ENCODE measurements at places on chromosomes 1 and 21.
A peak's percentile ranks its signal among the peaks of the same experiment; 100 is the strongest.

DNA sequence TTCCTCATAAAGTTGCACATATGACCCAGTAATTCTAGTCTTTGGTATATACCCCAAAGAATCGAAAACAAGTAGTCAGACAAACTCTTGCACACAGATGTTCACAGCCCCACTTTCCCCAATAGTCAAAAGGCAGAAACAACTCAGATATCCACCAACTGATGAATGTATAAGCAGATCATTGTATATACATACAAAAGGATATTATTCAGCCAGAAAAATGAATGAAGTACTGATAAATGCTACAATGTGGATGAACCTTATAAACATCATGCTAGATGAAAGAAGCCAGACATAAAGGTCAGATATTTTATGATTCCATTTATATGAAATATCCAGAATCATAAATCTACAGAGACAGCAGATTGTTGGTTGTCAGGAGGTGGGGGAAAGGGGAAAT is 27.3 kb downstream of the SHCBP1L start:
- DNase-seq = no peak

DNA sequence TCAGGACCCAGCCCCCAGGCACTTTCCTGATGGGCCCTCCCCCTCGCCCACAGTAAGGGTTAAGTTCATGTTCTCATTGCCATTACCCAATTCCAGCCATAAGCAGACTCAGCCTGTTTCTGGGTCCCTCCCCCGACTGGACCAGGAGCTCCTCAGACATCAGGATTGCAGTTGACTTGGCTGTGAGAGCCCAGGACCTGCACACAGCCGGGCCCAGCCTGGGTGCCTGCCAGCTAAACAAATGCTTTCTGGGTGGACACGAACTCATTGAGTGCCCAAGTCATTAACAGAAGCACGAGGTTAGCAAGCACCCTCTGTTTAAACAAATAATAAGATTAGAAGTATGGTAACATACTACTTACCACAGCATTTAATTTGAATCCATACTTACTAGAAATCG is 147.9 kb upstream of the POU3F1 start:
- no peak for DNase-seq

GRCh38 chr1:36847186-36847585 is 187.1 kb downstream of the GRIK3 start:
- no peak for DNase-seq

- no peak for DNase-seq
Observed at GRCh38 chr1:91763252-91763651, 122.7 kb downstream of the TGFBR3 start.

- DNase-seq = peak; percentile 57
Observed at GRCh38 chr1:41811051-41811795, 107.5 kb downstream of the HIVEP3 start.

- no peak for DNase-seq
Observed at GRCh38 chr1:209646558-209646957, 5.7 kb downstream of the LAMB3 start.

DNA sequence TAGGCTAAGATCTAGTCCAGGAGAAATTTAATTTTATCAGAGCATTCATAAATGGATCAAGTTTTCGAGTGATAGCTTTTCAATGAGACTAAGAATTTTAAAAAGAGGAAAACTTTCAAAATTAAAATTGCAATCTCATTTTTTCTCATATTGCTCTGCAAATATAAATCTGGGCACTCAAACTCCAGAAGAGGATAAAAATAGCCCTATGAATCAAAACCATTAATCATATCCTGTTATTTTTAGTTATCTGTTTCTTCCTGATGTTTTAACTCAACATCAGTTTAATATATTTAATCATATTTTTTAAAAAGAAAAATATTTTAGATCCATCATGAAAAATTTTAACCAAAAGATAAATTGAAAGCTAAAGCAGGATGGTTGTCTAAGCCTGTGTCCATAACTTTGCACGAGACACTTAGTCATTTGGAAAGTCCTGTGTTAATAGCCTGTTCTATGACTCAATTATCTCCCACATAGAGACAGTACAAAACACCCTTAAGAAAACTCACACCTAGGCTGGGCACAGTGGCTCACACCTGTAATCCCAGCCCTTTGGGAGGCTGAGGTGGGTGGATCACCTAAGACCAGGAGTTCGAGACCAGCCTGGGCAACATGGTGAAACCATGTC is 17.1 kb upstream of the PRRC2C start:
- no peak for DNase-seq

GRCh38 chr1:113511269-113511668 is 121.0 kb downstream of the MAGI3 start:
- no peak for DNase-seq

DNA sequence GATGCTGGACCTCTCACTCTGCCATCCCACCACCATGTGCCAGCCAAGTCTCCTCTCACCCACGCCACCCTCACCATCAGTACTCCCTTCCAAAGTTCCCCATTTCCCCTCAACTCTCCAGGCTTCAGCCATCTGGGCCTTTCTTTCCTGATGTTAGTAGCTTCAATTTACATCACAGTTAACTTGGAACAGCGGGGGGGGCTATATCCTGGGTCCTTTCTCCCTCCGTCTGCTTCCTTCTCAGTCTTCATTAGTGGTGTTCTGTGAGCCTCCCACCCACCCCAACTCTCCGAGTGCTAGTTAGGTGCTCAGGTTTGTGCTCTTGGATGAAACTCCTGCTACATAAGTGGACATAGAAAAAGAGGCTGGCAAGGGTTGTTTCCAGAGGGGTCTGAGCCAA is 31.9 kb downstream of the KCNC4 start:
- DNase-seq = no peak

Measured in activated CD4-positive, CD25-positive, alpha-beta regulatory T cell treated with anti-CD3 and anti-CD28 coated beads, Interleukin-2, amount 50 U/mL, for 72 hours (primary cell).